Ecto neural progenitor cell (in vitro differentiated cells): ENCODE measurements at places on chromosomes 3 and 15.
A peak's percentile ranks its signal among the peaks of the same experiment; 100 is the strongest.

- DNase-seq, result no peak
Observed at GRCh38 chr3:71621825-71622537, 38.5 kb upstream of the FOXP1 start.

DNA sequence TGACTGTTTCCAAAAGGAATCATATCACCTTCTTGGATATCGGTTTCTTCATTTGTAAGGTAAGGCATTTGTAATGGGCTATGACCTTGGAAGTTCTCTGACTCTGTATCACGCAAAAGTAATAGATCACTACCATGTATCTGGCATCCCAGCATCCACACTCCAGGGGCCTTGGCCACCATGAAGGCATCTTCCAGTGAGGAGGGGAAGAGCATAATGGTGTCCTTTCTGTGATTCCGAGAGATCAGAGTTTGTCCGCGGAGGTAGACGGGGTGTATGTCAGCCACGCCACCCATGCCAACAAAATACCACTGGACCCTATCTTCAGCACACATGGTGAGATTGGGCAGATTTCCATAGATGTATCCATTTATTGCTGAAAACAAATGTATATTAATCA, 48.1 kb upstream of the CP start:
- no peak for DNase-seq

- no peak for DNase-seq
Observed at GRCh38 chr3:10419637-10420232, 85.7 kb downstream of the ATP2B2 start.

DNA sequence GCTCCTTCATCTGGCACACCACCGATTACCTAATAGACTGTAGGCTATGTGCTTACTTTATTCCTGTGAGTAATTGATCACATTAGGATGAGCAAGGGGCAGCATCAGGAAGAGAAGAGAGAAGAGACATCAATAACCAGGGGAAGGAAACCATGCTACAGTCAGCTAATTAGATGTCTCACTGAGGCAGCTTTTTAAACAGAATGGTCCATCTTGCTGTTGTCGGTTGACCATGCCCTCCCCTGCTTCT, 278.4 kb downstream of the RPLP1 start:
- no peak for DNase-seq

- no peak for DNase-seq
Observed at GRCh38 chr3:150635526-150635925, 32.4 kb downstream of the SELENOT start.

GRCh38 chr3:23785882-23786281, 19.9 kb upstream of the UBE2E1 start:
- no peak for DNase-seq

DNA sequence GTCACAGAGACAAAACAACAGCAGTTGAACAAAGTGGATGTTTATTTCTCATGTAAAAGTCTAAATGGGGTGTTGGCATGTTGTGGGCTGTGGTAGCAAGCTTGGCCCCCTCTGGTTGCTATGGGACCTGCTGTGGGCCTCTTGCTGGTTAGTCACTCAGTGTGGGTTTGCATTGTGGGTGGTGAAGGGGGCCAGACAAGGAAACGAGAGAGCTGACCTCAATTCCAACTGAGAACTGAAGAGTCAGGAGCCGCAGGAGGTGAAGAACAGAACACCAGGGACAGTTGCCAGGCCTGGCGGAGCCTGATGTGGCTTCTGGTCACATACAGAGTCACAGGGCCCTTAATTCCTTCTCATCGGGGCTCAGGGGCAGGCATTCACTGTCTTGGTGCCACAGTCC, 1.9 kb upstream of the ADPGK start:
- no peak for DNase-seq

GRCh38 chr3:113614402-113614801, 82.0 kb downstream of the USF3 start:
- no peak for DNase-seq

- no peak for DNase-seq
Observed at GRCh38 chr15:28002136-28002861, 96.8 kb downstream of the OCA2 start.

- DNase-seq, result peak; percentile 28
Observed at GRCh38 chr15:70587896-70588567, 175.3 kb downstream of the UACA start.

GRCh38 chr3:35760146-35760545, 120.8 kb downstream of the ARPP21 start:
- no peak for DNase-seq

GRCh38 chr3:108071368-108071767, 19.5 kb downstream of the CD47 start:
- DNase-seq, result no peak

DNA sequence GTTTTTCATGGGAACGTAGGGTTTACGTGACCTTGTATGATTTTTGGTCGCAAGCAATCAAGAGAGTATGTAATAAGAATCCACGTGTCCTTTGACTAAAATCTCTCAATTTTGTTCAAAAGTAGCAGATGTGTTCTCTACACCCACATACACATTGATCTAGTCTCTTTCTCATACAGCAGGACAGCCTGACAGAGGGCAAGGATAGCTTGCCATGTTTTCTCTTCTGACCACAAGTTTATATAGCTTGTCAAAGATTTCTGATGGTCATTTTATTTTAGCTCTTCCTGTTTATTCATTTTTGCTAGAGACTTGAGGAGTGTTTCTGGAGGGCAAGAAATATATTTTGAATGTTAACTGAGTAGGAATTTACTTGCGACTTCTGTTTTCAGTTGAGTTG, 570.2 kb upstream of the ALCAM start:
- no peak for DNase-seq

DNA sequence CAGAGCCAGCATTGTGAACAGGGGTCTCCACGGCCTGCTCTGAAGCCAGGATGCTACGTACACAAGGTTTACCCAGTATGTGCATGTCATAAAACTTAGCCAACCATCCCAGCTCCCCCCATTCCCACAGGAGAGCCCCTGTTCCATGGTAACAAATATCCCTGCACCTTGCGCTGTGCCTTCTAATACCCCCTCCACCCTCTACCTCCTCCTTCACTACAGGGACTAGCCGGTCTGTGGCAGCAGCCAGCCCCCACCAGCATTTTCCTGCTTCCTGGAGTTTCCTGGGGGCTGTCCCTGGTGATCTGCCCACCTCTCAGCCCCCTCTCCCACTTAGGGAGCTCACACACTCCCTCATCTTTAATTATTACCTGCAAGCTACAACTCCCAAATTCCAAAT, 20.4 kb downstream of the ACSBG1 start:
- no peak for DNase-seq
